Stimulated activated CD4-positive, alpha-beta T cell treated with anti-CD3 and anti-CD28 coated beads, Interleukin-2, amount 100 ng/mL, for 24 hours (primary cell): ENCODE measurements at places on chromosomes 12 and 14.

- DNase-seq = no peak
Observed at GRCh38 chr14:77284466-77284865, 13.5 kb upstream of the NGB start.

DNA sequence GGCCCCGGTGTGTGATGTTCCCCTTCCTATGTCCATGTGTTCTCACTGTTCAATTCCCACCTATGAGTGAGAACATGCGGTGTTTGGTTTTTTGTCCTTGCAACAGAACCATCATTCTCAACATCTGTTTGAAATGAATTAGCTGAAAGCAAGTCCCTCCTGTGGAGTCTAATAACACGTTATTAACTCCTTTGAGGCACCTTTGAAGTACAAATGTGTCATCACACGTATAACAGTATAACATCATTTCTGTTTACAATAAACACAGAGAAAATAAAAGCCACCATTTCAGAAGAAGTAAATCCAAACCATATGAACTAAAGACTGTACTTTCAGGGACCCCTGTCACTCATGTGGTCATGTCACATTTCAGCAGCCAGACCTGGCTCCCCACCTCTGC is 198.5 kb downstream of the STXBP6 start:
- DNase-seq = no peak

- DNase-seq = no peak
Observed at GRCh38 chr12:123293178-123293760, 21.6 kb upstream of the CDK2AP1 start.

- peak; percentile 42 for DNase-seq
Observed at GRCh38 chr12:124548854-124549378, 18.5 kb downstream of the NCOR2 start.

DNA sequence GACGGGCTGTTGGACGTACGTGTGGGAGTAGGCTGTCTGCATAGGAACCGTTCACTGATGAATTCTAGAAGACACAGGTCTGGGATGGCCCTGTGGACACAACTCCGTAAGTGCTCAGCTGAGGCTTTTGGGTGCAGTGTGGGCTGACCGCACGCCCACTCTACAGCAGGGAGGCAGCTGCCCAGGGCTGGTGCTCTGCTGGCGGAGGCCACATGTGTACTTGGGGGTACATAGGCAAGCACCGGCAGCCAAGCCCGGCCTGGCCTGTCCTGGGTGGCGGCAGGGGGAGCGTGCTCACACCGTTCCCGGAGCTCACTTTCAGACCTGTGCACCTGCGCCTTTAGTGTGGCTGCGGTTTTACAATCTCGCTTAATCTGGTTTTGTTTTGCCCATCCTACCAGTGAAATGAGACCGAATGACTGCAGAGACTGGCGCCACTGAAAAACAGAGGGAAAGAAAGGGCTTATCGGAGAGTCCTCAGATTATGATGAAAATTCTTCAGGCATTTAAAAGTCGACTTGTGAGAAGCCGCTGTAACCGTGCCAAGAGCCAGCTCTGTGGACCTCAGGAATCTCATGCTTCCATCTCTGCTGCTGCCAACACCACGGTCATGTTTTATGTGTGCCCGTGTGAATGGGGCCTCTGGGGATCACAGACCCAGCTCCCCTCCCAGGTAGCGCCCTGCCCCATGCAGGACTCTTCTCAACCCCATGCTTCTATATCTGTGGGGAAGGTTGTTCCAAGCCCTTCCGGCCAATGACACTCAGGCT is 45.8 kb downstream of the SSH1 start:
- DNase-seq = no peak
